EL (cell line): ENCODE measurements at places on chromosomes 7 and 10.
A peak's percentile ranks its signal among the peaks of the same experiment; 100 is the strongest.

- DNase-seq: peak; percentile 26
Observed at GRCh38 chr10:28928484-28928883, 251.2 kb downstream of the BAMBI start.

GRCh38 chr10:132158122-132158741, 28.5 kb upstream of the DPYSL4 start:
- DNase-seq: no peak

GRCh38 chr7:123750389-123751230, 1.8 kb upstream of the WASL start:
- DNase-seq: no peak

- DNase-seq: no peak
Observed at GRCh38 chr10:61411706-61412105, 41.5 kb downstream of the TMEM26 start.

DNA sequence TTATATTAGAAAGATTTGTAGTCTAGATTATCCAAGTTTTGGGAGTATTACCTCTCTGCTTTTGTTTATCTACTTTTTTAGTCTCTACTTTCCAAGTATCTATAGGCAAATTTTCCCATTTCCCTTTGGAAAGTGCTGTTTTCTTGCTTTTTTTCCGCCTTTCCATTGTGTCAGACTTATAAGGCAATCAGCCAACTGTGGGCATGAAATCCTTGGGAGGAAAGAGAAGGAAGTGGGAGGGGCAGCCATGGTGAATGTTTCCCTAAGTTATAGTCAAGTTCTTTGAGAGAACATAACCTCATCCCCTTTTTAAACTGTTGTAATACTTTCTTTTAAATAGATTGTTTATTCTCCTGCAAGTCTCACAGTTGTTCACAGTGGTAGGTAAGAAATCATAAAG, 52.6 kb downstream of the PTEN start:
- DNase-seq: peak; percentile 50

GRCh38 chr7:158473221-158473620, 114.4 kb downstream of the PTPRN2 start:
- no peak for DNase-seq

- peak; percentile 25 for DNase-seq
Observed at GRCh38 chr10:82813856-82814255, 938.9 kb downstream of the NRG3 start.

DNA sequence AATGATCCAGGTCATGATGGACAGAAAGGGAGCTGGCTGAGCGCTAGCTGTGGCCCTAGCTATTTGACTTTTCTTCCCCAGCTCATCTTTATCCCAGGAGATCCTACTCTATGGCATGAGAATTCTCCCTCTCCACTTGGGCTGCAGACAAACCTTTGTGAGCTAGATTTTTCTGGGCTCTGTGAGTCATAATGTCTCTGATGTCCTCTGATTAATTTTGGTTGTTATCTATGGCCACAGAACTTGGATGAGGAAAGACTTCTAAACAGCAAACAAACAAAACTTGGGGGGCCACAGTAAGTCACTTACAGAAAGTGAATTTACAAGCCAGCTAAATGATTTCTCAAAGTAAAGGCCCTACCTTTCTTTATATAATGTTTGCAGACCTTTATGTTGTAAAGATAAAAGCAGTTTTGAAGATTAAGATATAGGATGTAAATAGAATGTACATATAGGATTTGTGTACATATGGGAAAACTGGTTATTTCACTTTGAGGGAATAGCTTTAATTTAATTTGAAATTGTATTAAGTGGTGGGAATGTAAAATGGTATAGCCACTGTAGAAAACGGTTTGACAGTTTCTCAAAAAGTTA, 10.4 kb downstream of the ABLIM1 start:
- peak; percentile 48 for DNase-seq
